ENCODE measurements at places on chromosomes 3 and 15. TPM values are rescaled to one million over a fixed set of nuclear protein-coding genes. Genes with fewer than 3 reads are reported as not detected.

DNA sequence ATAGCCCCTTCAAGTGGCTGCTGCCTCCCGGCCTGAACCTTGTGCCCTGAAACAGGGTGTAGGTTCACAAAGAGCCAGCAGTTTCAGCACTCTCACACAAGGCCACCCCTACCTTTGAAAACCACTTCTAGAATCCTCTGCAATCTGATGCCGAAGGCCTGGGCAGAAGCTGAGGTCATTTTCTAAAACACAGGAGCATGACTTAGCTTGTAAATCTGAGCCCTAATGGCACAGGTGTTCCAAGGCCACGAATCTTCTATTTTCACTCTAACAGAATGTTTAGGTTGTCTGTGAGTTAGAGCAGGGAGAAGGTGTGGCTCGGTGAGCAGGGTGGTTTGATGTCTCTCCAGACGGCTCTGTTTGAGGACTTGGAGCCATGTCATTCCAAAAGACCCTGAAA is 62.3 kb downstream of the SYNM start:
- DNase-seq: no peak

Gene DGKG
- 0.19 TPM for total RNA-seq

Gene SLMAP
- 58.0 TPM for total RNA-seq

Gene CNTN3
- total RNA-seq: not detected

GRCh38 chr15:29071232-29071881 is 185.6 kb downstream of the APBA2 start:
- no peak for DNase-seq

- no peak for DNase-seq
These were observed 55.0 kb upstream of the SI start for GRCh38 chr3:165133188-165133899.

DNA sequence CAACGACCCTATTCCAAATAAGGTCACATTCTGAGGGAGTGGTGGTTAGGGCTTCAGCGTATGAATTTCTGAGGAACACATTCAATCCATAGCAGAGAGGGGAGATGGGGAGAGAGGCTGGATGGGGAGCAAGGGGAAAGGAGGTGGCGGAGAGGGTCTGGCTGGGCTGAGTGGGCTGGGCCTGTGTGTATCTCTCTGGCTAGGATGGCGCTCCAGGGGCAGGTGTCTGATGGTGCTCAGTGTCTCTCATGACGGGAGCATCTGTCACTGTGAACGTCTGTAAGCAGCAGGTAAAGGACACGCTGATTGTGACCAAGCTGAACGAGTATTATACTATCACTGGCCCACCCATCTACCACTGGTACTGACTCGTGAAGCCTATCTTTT is 159.6 kb downstream of the XXYLT1 start:
- DNase-seq: no peak

DNA sequence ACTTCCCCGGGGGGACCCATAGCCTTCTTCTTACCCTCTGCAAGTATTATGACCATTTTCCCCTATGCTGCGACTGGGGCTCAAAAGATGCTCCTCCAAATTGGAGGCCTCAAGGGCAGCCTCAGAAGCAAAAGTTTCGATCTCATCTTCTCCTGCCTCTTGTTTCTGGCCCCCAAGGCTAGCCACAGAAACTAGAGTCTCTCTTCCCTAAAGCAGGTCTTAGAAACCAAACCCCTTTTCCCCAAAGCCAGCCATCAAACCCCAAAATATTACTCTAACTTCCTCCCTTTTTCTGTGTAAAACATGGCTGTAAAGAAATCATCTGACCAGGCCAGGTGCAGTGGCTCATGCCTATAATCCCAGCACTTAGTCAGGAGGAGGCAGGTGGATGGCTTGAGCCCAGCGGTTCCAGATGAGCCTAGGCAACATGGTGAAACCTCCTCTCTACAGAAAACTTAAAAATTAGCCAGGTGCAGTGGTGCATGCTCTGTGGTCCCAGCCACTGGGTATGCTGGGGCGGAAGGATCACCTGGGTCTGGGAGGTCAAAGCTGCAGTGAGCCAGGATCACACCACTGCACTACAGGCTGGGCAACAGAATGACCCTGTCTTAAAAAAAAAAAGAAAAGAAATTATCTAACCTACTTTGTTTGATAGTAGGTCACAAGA is 36.7 kb upstream of the MFGE8 start:
- no peak for DNase-seq

Gene USP50
- 0.54 TPM for total RNA-seq

DNA sequence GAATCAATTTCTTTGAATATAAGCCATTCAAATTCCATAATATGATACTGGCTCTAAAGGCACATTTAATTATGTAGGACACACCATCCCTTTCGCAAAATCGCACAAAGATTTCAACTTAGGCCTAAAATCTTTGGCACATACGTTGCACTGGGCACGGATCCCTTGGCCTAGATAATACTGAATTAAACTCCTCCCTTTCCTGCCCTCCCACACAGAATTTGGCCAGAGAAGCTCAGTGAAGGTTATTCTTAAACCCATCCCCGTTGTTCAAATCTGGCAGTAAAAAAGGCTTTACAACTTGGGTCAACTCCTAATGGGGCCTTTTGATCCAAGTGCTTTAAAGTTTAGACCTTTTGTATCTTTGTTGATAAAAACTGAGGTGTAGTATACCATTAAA is 247.2 kb downstream of the PTPRG start:
- DNase-seq: no peak

Gene COPS2
- 58.9 TPM for total RNA-seq

Gene CD200
- total RNA-seq: 1.7 TPM

Gene SLC2A2
- total RNA-seq: not detected

DNA sequence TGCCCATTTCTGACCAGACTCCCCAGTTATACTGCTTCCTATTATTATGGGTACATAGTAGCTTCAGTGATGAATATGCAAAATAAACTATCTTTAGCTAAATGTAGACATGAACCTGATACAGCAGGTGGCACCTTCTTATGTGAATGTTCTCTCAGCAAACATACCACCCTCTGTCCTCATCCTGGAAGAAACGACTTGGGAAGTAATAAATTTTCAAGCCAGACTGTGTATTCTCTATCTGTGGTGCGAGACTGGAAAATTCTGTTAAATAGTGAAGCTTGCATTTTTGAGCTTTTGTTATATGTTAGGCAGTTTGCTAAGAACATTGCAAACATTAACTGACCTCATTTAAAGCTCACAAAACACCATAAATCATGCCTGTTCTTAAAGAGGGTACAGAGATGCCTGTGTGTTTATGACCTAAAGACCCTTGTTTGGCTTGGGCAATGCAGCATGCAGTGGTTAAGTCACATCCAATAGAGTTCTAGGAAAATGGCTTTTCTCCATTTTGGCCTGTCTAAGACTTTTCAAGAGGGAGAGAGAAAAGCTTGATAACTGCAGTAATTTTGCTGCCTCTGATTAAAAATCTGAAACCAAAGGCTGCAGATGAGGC is 287.1 kb downstream of the NEK10 start:
- no peak for DNase-seq

- no peak for DNase-seq
These were observed 57.5 kb upstream of the CSPG4 start for GRCh38 chr15:75770131-75770530.

Gene ECE2
- not detected for total RNA-seq

GRCh38 chr15:60563539-60564404 is 84.8 kb upstream of the ICE2 start:
- DNase-seq: no peak

DNA sequence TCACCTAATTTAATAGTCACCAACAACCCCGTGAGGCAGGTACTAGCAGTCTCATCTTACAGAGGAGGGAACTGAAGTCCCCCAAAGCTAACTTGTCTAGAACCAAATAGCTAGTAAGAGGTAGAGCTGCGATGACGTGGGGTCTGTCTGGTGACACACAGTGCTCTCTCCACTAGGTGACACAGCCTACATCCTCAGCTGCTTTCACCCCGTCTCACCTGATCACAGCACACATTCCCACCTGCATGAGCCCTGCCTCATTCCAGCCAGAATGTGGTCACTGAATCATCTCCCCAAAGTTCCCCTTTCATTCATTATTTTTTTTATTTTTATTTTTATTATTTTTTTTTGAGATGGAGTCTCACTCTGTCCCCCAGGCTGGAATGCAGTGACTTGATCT is 21.3 kb upstream of the MAGEF1 start:
- DNase-seq: no peak

DNA sequence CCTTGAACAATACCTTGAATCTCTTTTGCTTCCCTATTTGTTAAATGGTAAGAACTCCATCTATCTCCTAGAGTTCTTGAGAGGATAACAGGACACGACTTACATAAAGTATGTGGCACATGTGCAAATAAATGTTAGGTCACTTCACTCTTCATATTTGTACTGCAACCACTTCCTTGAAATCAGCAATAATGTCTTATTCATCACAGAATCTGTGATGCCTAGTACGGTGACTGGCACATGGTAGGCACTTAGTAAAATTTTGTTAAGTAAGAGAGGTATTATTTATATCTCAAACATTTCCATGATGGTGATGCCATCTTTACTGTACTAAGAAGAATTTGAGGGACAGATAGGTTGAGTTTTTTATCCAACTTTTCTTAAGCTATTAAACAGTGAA is 14.3 kb downstream of the CD47 start:
- no peak for DNase-seq

Gene VEPH1
- not detected for total RNA-seq

DNA sequence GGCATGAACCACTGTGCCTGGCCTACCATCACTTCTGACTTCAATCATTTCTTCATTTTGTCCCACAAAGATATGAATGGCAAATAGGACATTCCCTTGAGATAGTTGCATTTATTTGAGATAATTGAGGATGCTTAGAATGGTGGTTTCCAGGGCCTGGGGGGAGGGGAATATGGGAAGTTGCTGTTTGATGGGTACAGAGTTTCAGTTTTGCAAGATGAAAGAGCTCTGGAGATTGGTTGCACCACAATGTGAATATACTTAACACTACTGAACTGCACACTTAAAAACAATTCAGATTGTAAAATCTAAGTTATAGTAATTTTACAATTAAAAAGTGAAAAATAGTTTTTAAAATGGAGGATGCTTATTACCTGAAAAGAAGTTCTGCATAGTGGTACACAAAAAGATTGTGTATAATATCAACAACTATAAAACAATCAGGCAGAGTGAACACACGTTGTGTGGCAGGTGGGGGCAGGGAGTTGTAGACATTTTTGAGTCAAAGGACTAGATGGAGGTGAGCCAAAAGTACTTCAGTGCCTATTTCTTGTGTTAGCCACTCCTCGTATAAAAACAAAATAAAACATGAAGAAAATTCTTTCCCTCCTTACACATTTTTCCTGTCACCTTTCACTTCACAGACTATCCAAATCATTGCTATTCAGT is 18.5 kb upstream of the RIOX2 start:
- DNase-seq: no peak

Gene GOLGA8S
- total RNA-seq: 1.3 TPM

Gene CD200R1
- 11.4 TPM for total RNA-seq

- no peak for DNase-seq
These were observed 184.2 kb downstream of the NR2F2 start for GRCh38 chr15:96514607-96515285.

Gene SHF
- 2.1 TPM for total RNA-seq

GRCh38 chr3:50388720-50389413 is 29.5 kb upstream of the TMEM115 start:
- DNase-seq: no peak

GRCh38 chr3:197794115-197794514 is 3.1 kb downstream of the LRCH3 start:
- no peak for DNase-seq

- no peak for DNase-seq
These were observed 52.2 kb upstream of the ACTC1 start for GRCh38 chr15:34847598-34847997.

GRCh38 chr15:61685971-61686370 is 374.3 kb downstream of the VPS13C start:
- no peak for DNase-seq
